ENCODE measurements at places on chromosomes 1 and 21. TPM values are rescaled to one million over a fixed set of nuclear protein-coding genes. Genes with fewer than 3 reads are reported as not detected.

DNA sequence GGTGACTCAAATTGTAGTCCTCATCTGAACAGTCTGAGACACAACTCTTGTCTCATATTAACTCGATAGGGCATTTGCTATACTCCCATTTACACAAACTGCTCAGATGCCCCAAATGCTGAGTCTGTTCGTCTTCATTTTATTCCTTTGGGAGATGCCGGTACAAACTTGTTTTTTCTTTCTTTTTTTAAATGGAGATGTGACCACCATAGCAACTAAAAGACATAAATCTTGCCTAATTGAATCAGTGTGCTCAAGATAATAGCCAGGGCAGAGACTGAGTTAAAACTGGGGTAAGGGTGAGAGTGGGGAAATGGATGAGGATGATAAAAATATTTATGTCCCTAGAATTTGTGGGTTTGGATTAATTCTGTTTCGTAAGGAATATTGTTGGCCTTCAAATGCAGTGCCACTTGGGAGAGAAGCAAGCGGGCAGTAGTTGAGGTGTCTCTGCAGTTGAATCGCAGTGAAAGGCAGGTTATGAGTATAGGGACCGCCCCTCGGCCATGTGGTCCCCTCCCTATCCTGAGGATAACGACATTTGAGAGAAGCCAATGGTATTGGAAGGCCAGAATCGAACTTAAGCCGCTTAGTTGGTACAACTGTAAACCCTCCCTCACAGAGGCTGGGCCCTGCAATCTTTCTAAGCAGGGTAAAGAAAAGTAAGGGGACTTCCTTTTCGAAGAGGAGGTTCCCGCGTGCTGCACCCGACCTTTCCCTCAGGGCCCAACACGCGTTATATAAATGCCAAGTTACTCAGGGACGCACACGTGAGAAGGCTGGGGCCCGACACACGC is 859 bp upstream of the LRRC8B start:
- H3K4me3 ChIP-seq = peak overlapping the region; percentile 89
- no peaks in the 10 kb centered on the region for H3K36me3 ChIP-seq
- peaks cover 46% of the 10 kb centered on the region for H3K4me1 ChIP-seq
- peak overlapping the region; percentile 84 for H3K27ac ChIP-seq
- H3K27me3 ChIP-seq = no peaks in the 10 kb centered on the region

DNA sequence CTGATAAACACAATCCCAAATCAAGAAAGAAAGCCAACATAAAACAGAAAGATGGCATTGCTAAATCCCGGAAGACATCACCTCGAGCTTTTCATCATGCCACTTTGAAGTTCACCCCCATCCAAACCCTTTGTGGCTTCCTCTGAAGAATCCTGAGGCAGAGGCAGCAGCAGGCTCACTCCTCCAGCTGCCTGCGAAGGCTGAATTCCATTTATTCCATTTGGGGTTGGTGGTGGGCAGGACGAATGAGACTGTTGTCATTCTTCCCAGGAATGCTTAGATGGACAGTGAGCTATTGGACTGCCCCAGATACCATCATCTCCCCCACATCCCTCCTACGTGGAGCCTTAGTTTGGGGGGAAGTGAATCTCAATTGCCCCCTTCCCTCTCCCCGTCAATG is 437.5 kb downstream of the SMYD3 start:
- H3K27me3 ChIP-seq = no peaks in the 10 kb centered on the region
- H3K4me3 ChIP-seq = no peak overlapping the region
- no peaks in the 10 kb centered on the region for H3K36me3 ChIP-seq

DNA sequence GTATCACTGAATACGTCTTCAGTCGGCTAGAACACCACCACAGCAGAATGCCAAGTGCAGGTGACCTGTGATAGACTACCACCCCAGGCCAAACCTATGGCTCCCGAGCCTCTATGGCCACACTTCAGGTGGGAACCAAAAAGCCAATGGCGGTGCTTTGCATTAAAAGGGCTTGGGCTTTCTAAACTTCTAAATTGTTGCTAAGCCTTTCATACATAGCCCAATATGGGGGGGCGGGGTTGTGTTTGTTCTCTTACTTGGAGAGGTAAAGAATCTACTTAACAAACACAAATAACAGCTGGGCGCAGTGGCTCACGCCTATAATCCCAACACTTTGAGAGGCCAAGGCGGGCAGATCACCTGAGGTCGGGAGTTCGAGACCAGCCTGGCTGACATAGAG is 19.7 kb downstream of the USP48 start:
- no peaks in the 10 kb centered on the region for H3K36me3 ChIP-seq
- no peaks in the 10 kb centered on the region for H3K27me3 ChIP-seq
- no peak overlapping the region for H3K27ac ChIP-seq
- H3K4me1 ChIP-seq = peaks cover 19% of the 10 kb centered on the region
- DNase-seq = no peak

DNA sequence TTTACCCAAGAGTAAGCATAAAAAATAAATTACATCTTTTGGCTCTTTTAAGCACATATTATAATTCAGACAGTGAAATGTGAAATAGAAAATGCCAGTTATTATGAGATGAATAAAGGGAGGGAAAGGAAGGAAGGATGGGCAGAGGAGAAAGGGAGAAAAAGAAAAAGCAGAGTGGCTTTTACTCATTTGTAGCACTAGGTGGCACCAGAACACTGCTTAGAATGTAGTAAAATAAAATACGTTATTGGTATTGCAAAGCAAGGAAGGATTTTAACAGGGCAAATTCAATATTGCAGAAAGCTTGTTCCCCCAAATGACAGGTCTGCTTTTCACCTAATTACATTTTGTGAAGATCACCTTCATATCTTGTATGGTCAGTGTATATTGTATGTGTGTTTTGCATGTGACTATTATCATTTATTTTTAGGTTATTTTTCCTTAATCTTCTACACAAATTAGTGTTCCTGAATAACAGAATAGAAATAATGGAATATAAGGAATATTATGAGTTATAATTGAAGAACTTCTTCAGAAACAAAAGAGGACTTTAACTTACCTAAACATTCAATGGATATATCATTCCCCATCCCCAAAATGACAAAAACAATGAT is 9.1 kb upstream of the PCNX2 start:
- no peak overlapping the region for H3K4me3 ChIP-seq
- H3K27ac ChIP-seq = no peak overlapping the region
- no peaks in the 10 kb centered on the region for H3K27me3 ChIP-seq
- H3K4me1 ChIP-seq = no peaks in the 10 kb centered on the region
- no peak for DNase-seq

DNA sequence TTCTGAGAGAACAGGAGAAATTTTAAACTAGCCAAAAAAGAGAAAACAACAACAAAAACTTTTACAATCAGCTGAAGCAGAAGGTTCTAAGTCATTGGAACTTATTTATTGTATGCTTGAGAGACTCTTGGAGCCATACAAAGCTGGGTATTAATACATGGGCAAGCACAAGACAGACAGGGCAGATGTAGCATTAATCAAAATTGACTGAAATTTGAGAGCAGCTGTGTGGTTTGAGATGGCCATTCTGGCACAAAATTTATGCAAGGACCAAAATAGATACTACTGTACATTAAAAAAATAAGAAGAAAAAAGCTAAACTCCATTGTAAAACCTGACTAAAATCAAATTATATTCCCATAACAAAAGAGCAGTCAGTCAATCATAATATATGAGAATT is 892.5 kb downstream of the PLA2G4A start:
- H3K36me3 ChIP-seq = no peaks in the 10 kb centered on the region
- H3K4me3 ChIP-seq = no peak overlapping the region
- no peaks in the 10 kb centered on the region for H3K4me1 ChIP-seq
- H3K27ac ChIP-seq = no peak overlapping the region

DNA sequence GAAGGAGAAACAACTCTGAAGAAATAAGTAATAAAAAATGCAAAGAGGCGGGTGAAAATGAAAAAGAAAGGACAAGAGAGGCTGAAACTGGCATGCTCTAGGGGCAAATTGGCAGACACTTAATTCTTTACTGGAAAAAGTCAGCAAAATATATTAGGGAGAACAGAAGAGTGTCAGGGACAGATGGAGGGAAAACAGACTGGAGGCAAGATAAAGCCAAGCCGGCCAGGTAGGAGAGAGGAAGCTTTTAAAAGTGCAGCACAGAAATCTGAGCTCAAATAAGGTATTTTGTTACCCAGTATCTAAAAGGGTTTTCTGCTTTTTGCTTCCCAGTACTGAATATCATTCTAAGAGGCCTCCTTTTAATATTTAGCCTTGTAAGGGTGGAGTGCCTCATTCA is 339.3 kb downstream of the PAPPA2 start:
- H3K27ac ChIP-seq = no peak overlapping the region
- H3K4me3 ChIP-seq = no peak overlapping the region
- no peak for DNase-seq
- no peaks in the 10 kb centered on the region for H3K27me3 ChIP-seq
- no peaks in the 10 kb centered on the region for H3K36me3 ChIP-seq

AMPD1 gene
- total RNA-seq = not detected

MROH9 gene
- not detected for total RNA-seq

WDR77 gene
- 93.3 TPM for total RNA-seq

PLEKHG5 gene
- 3.5 TPM for total RNA-seq

All from HepG2 (cell line).